Activated T-cell treated with anti-CD3 and anti-CD28 coated beads, Interleukin-2, amount 50 U/mL, for 4 hours (primary cell): ENCODE measurements at places on chromosomes 7 and 10.

DNA sequence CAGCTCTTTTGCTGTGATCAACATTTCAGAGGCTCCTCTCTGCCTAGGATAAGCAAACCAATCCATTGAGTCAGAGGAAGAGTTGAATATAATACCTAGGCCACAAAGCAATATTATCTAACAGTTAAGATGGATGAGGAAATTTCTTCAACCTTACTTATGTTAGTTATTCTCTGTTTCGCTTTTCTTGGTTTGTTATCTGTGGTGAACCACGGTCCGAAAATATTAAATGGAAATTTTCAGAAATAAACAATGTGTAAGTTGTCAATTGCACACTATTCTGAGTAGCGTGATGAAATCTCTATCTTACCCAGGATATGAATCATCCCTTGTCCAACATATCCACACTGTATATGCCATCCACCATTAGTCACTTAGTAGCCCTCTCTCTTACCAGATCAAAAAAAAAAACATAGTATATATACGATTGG, 1.5 kb upstream of the HTR7 start:
- DNase-seq, result no peak

GRCh38 chr10:133350950-133351329, 3.8 kb downstream of the PRAP1 start:
- no peak for DNase-seq

DNA sequence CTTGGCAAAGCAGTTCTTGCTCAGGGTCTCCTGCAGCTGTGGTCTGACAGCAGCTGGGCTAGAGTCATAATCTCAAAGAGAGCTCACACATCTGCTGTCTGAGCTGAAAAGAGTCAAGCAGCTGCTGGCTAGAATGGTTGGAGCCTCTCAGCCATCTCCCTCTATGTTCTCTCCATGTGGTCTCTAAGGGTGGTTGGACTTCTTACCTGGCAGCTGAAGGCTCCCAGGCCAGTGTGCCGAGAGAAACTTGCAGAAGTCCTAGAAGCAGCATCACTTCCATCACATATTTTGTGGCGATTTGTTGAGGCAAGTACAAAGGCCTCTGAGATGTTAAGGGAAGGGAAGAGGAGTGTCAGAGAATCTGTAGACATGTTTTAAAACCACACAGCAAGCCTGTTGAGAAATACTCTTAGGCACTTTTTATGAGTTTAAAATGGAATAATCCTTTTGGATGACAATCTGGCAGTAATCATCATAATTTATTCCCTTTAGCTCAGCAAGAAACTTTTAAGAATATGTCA, 93.2 kb downstream of the REEP3 start:
- DNase-seq, result no peak

- DNase-seq, result no peak
Observed at GRCh38 chr7:19663816-19664462, 44.9 kb downstream of the POLR1F start.

DNA sequence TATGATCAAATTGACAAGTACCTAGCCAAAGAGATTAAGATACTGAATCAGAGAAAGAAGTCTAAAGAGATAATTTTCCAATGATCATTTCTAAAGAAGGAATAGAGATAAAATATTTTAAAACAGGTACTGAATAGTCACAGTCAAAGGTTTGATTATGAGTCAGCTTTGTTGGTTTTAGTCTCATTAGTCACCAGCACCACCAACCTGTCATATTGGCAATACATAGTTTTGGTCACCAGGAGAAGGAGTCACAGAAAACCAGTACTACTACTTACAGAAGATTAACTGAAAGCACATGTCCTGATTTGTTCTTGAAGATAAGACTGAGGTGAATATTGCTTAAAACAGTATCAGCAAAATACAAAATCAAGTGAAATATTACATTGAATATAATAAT, 34.6 kb downstream of the ZEB1 start:
- peak; percentile 14 for DNase-seq

DNA sequence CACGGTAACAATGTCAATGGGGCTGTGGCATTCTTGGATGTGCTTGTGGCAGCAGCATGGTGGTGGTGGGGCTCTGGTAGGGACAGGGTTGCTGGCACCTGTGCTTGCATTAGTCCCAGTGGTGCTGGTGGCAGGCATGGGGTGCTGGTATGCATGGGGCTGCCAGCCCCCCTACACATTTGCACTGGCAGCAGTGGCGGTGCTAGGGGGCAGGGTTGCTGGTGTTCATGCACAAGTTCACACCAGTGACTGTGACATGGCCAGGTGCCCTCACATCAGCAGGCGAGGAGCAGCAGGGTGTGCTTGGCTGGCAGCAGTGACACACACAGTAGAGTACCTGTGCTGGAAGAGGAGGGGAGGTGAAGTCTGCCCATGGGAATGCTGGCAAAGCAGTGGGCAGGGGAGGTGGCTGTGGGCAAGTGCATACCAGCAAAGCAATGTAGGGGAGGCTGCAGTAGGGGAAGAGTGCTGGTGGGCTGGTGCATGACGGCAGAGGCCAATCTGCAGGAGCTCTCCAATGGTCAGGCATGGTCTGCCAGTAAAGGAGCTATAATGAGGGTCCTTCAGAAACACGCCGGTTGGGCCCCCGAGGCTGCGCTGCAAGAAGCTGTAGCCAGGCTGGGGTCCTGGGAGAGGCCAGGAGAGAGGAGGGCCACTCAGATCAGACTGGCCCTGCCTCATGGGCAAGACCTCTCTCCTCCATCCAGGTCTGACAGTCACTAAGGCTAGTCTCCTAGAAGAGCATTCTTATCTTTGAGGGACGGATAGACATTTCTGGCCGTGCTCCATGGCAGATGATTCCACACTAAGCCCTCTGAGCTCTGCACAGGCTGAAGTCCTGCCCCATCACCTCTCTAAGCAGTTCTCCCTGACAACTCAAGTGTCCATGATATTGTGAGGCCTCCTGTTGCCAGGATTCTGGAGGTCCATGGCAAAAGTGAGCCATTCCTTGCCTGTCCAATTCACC, 406.4 kb downstream of the SEMA3D start:
- no peak for DNase-seq

- DNase-seq, result no peak
Observed at GRCh38 chr10:108450280-108450679, 1285.8 kb upstream of the SORCS1 start.

DNA sequence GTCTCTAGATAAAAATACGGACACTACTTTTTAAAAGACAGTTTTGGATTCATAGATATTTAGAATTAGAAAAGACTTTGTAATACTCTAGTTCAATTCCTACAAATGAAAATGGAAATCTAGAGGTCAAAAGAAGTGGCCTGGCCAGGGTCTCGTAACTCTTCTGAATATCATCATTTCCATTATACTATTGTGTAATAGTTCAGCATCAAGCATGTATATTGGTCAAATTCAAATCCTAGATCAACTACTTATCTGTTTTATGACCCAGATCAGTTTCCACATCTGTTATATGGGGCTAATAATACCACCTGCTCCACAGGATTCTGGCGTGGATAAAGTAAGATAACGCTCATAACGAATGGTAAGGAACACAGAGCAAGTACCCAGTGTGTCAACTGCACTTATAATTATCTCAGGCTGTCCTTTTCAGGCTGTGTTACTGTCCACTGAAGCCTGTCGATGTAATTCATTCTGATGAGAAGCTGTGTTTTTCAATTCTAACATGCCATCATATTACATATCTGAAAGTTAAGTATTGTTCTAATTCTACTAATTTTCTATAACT, 54.3 kb downstream of the ARHGAP21 start:
- DNase-seq, result no peak
